ENCODE measurements at places on chromosomes 1 and 21.
A peak's percentile ranks its signal among the peaks of the same experiment; 100 is the strongest.

DNA sequence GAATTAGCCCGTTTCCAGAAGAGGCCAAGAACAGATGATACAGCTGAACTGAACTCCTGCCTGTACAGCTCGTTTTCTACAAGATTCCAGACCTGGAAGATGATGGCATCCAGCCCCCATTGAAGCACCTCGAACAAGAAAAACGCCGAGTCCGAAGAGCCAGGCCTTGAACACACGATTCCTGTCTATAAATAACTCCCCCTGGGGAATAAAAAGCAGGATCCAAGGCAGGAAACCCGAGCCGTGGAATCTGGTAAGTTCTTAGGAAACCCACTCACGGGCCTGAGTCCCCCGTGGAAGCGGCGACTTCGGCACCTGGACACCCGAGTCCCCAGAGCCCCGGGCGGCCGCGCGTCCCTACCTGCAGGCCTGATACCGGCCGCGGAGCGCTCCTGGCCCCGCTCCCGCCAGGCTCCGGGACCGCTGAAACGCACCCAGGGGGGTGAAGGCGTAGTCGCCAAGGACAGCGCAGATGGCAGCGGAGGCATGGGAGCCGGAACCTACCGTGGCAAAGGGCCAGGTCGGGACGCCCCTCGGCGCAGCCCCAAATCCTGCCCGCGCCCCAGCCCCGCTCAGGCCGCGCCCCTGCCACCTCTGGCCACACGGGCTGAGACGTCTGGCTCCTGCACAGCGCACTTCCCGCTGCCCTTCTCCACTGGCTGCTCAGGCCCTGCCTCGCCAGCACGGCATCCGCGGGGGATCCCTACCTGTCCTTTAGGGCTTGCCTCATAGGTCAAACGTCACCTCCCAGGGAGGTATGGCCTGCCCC, 14.0 kb upstream of the HLCS start:
- DNase-seq: no peak

- DNase-seq: no peak
Observed at GRCh38 chr1:171869097-171869496, 27.8 kb downstream of the DNM3 start.

- DNase-seq: no peak
Observed at GRCh38 chr1:101190441-101190840, 46.4 kb upstream of the S1PR1 start.

- no peak for DNase-seq
Observed at GRCh38 chr1:244727871-244728474, 75.0 kb downstream of the DESI2 start.

- no peak for DNase-seq
Observed at GRCh38 chr1:54559771-54560231, 11.8 kb downstream of the ACOT11 start.

GRCh38 chr1:42936309-42937078, 22.2 kb downstream of the SLC2A1 start:
- DNase-seq: no peak

- DNase-seq: peak; percentile 43
Observed at GRCh38 chr1:201447903-201448871, 20.8 kb downstream of the PHLDA3 start.

GRCh38 chr1:3614755-3615742, 3.7 kb upstream of the MEGF6 start:
- no peak for DNase-seq

DNA sequence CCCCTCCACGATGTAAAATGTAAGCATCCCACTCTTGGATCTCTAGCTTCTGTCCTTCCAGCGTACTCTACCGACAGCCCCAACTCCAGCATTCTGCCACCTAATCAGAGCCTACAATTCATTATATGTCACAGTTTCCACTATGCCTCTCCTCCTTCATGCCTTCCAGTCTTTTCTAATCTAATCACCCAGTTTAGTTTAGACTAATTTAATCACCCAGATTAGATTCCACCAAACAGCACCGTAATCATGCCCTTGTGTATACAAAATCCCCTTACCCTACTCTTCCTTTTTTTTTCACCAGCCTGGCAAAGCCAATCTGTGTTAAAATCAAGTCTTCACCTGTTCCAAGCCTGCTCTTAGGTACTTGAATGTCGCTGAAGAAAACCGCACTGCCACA, 49.8 kb upstream of the KANK4 start:
- no peak for DNase-seq

GRCh38 chr21:36241717-36242116, 78.3 kb upstream of the MORC3 start:
- no peak for DNase-seq

GRCh38 chr1:60273185-60273584, 199.6 kb upstream of the C1orf87 start:
- DNase-seq: no peak

GRCh38 chr1:244254467-244254866, 197.2 kb downstream of the ADSS2 start:
- DNase-seq: no peak

DNA sequence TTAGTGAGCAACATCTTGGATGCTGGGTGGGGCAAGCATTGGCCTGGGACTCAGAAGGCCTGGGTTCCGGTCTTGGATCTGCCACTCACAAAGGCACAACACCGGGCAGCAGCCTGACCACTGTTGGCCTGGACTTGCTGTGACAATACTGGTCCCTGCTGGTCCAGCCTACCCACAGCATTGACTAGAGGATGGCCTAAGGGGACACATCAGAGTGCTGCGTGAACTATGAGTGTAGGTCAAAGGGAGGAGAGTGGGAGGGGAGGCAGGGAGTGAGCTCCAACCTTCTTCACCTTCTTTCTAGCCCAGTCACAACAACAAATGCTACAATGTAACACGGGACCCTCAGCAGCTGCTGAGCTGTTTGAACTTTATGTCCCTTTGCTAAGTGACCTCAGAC, 31.1 kb downstream of the TMEM50A start:
- DNase-seq: no peak
